ENCODE measurements at places on chromosomes 2 and 18.

- H3K4me3 ChIP-seq = peak overlapping the region; percentile 38
- peaks cover 15% of the 10 kb centered on the region for H3K36me3 ChIP-seq
- peak overlapping the region; percentile 81 for H3K27ac ChIP-seq
- peaks cover 66% of the 10 kb centered on the region for H3K4me1 ChIP-seq
- H3K27me3 ChIP-seq = no peaks in the 10 kb centered on the region
Measured at GRCh38 chr2:110106642-110107041, 9.0 kb downstream of the MALL start.

- no peak overlapping the region for H3K27ac ChIP-seq
- H3K36me3 ChIP-seq = no peaks in the 10 kb centered on the region
- H3K4me1 ChIP-seq = no peaks in the 10 kb centered on the region
- H3K27me3 ChIP-seq = no peaks in the 10 kb centered on the region
- DNase-seq = no peak
- no peak overlapping the region for H3K4me3 ChIP-seq
Measured at GRCh38 chr18:69469444-69469919, 68.8 kb downstream of the DOK6 start.

DNA sequence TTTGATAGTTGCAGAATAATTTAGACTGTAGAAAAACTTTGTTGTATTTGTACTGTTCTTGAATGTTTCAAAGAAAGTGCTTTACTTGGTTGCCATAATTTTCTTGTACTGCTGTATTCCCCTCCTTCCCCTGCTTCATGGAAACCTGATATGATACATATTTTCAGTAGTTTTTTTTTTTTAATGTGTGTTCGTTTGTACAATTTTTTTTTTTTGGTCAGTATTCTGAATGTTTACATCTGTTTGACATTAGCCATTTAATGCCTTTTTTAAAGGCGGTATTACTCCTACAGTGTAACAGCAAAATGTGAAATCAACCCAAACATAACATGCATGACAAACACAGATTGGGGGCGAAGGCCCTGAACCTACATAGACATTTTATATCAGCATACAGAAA, 172.3 kb downstream of the ASXL3 start:
- H3K4me1 ChIP-seq = no peaks in the 10 kb centered on the region
- no peaks in the 10 kb centered on the region for H3K36me3 ChIP-seq
- H3K27me3 ChIP-seq = no peaks in the 10 kb centered on the region
- no peak overlapping the region for H3K27ac ChIP-seq

GRCh38 chr2:3451169-3451568, 68.2 kb downstream of the ADI1 start:
- no peaks in the 10 kb centered on the region for H3K4me1 ChIP-seq
- no peak overlapping the region for H3K4me3 ChIP-seq
- no peak overlapping the region for H3K27ac ChIP-seq
- no peak for DNase-seq
- H3K27me3 ChIP-seq = no peaks in the 10 kb centered on the region

- H3K27me3 ChIP-seq = no peaks in the 10 kb centered on the region
- no peak for DNase-seq
- H3K4me3 ChIP-seq = no peak overlapping the region
- H3K4me1 ChIP-seq = no peaks in the 10 kb centered on the region
Measured at GRCh38 chr2:180722551-180723239, 257.7 kb upstream of the UBE2E3 start.

DNA sequence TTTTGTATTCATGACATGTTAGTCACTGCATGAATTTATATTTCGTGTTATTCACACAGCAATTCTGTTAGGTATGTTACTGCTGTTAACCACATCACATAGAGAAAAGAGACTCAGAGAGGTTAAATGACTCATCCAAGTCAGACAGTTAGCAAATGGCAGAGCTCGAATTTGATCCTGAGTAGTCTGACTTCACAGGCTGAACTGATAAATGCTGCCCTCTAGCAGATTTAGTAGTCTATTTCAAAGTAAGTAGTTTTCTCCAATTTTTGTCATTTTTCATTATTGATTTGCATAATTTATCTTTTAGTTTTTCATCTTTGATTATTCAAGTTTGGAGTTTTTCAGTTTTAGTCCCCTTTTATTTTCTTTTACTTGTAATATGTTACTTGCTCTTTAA, 58.3 kb downstream of the WDR7 start:
- no peaks in the 10 kb centered on the region for H3K36me3 ChIP-seq
- H3K27ac ChIP-seq = no peak overlapping the region
- H3K4me1 ChIP-seq = no peaks in the 10 kb centered on the region
- peak; percentile 63 for DNase-seq

DNA sequence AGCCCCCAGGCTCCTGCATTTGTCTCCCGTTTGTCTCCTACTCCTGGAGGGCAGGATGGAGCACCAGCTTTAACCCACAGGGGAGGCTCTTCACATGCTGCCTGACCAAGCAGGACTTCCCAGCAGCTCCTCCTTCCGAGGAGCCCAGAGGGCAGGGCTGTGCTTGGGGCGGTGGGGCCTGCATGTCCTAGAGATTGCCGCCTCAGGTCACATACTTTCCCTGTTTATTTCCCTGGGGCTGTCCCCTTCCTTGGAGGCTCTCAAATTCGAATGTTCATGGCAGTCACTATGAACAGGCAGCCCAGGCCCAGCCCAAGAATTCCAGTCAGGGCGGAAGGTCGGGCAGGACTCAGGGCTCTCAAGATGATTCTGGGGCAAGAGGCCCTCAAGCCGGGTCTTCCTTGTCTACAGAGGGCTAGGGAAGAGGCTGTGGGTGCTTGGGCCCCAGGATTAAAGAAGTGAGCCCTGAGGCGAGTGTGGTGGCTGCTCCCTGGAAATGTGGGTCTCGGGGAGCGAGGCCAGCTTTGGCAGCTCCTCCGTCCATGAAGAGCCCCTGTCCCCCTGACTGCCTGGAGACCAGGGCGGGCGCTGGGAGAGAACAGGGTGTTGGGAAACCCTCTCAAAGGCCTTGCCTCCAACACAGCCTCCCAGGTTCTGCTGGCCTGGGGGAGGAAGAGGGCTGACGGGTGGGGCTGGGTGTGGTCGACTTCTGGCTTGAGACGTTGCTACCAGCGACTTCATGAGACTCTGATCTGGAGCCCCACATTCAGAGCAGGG, 48.9 kb upstream of the HPCAL1 start:
- no peaks in the 10 kb centered on the region for H3K36me3 ChIP-seq
- H3K4me3 ChIP-seq = no peak overlapping the region
- DNase-seq = no peak
- H3K27me3 ChIP-seq = peaks cover 17% of the 10 kb centered on the region

DNA sequence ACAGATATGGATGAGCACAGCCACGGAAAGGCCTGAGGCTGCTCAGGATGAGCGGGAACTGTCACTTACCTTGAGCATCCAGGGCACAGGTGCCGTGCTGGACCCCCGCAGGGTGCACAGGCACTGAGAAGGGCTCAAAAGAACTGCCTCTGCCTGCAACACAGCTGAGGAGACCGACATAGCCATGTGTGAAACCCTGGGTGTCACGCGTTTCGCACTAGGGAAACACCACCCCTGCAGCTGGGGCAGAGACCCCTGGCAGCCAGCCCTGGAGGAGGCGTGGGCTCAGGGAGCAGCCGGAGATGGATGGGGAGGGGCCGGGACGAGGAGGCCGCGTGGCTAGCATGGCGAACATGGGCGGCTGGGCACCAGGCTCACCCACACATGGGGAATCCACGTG, 228.9 kb downstream of the EIPR1 start:
- no peak overlapping the region for H3K27ac ChIP-seq
- no peak for DNase-seq
- H3K4me1 ChIP-seq = no peaks in the 10 kb centered on the region
- H3K4me3 ChIP-seq = no peak overlapping the region

- H3K36me3 ChIP-seq = no peaks in the 10 kb centered on the region
- no peak for DNase-seq
- H3K27ac ChIP-seq = no peak overlapping the region
- H3K4me3 ChIP-seq = no peak overlapping the region
- H3K27me3 ChIP-seq = no peaks in the 10 kb centered on the region
Measured at GRCh38 chr2:144136297-144137010, 383.5 kb downstream of the ZEB2 start.
